ENCODE measurements at places on chromosomes 5 and 9.
A peak's percentile ranks its signal among the peaks of the same experiment; 100 is the strongest.

GRCh38 chr5:143156572-143156971 is 246.9 kb downstream of the NR3C1 start:
- DNase-seq = no peak

DNA sequence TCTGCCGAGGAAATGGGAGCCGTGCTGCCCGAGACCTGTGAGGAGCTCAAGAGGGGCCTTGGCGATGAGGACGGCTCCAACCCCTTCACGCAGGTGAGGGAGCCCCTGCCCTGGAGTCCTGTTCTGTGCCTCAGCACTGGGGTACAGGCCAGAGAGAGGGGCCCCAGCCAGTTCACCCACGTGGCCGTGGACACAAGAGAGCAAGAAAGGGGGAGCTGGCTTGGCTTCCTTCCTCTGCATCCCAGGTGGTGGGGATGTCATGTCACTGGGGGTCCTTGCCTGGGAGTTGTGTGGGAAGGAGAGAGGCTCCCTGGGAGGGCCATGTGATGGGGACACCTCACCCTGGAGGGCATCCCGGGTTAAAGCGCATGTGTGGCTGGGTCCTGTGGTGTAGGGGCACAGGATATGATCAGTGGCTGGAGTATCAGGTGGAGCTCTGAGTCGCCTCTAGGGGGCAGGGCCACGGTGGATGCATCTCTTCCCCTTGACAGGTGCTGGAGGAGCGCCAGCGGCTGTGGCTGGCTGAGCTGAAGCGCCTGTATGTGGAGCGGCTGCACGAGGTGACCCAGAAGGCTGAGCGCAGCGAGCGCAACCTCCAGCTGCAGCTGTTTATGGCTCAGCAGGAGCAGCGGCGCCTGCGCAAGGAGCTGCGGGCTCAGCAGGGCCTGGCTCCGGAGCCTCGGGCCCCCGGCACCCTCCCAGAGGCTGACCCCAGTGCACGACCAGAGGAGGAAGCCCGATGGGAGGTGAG is 7.5 kb downstream of the N4BP3 start:
- DNase-seq = peak; percentile 49

- no peak for DNase-seq
These were observed 817 bp upstream of the GNE start for GRCh38 chr9:36258996-36259533.

- no peak for DNase-seq
These were observed 524.2 kb downstream of the ACTL7B start for GRCh38 chr9:108331596-108331995.

DNA sequence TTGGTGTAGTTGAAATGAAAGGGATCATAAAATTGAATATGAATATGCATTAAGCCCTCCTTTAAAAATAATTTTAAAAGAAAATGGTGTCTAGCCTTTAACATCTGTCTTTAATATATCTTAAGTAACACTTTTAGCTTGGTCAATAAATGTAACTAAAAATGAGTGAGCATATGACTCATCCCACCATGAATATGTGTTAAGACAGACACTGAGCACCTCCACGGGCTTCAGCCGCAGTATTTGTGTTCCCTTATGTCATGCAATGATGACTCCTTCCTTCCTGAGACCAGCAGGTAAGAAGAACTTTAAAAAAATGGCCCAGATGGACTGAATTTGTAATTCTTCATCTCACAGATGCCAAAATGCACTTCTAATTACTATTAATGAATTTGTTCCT is 563.2 kb downstream of the NR2F1-AS1 start:
- peak; percentile 79 for DNase-seq

GRCh38 chr9:22401671-22402070 is 45.0 kb upstream of the DMRTA1 start:
- DNase-seq = peak; percentile 35

- DNase-seq = peak; percentile 88
These were observed 34.7 kb downstream of the ADAM19 start for GRCh38 chr5:157540707-157541446.

DNA sequence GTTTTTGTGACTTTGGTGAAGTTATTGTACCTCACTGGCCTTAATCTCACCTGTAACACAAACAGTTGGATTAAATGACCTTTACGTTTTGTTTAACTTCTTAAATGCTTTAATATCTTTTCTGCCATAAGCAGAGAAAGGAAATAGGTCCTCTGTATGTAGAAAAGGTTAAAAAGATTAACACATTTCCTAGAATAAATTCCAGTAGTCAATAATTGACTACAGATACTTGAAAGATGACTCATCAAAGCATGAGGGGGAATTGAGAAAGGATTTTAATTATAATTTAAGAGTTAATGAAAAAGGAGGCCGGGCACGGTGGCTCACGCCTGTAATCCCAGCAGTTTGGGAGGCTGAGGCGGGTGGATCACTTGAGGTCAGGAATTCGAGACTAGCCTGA is 35.8 kb upstream of the CMYA5 start:
- no peak for DNase-seq

- DNase-seq = no peak
These were observed 153.8 kb downstream of the C9orf50 start for GRCh38 chr9:129467004-129467588.
